B cell (primary cell): ENCODE measurements at places on chromosomes 2 and 18. TPM values are rescaled to one million over a fixed set of nuclear protein-coding genes. Genes with fewer than 3 reads are reported as not detected.

DNA sequence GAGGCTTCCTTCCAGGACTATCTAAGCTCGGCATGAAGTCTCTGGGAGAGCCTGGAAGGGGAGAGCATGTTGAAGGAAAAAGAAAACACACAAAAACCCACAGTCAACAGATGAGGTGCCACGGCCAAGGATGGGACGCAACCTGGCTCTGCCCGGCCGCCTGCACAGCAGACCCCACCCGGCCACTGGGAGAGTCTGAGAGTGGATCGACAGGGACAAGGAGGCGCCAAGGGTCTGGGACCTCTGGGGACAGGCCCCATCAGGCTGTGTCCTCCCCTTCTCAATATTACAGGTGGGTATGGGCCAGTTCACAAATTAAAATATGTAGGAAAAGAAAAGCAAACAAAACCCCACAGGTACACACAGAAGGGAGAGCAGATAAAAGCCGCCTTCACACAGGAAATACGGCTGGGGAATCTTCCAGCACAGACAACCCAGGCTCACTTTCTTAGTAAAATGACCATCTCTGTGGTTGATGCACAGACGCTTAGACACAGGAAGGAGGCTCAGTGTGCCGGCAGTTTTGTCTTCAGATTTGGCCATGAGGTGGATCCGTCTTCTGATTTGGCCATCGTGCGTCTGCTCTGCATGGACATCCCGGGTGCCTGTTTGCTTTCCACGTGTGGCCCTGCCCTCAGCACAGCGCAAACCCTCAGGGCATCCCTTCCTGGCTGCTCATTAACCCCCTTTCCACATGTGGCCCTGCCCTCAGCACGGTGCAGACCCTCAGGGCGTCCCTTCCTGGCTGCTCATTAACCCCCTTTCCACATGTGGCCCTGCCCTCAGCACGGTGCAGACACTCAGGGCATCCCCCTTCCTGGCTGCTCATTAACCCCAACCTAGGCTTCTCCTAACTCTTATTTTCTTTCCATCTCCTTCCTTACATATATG, 138.4 kb downstream of the EIPR1 start:
- no peaks in the 10 kb centered on the region for H3K27me3 ChIP-seq
- no peak for DNase-seq
- peak overlapping the region; percentile 48 for H3K27ac ChIP-seq
- no peak overlapping the region for H3K4me3 ChIP-seq
- H3K4me1 ChIP-seq, result peaks cover 34% of the 10 kb centered on the region
- no peaks in the 10 kb centered on the region for H3K36me3 ChIP-seq

Gene APOB
- not detected in 2 replicates for polyA plus RNA-seq

Gene FTCDNL1
- polyA plus RNA-seq, result 0.55 and 1.7 TPM in 2 replicates

DNA sequence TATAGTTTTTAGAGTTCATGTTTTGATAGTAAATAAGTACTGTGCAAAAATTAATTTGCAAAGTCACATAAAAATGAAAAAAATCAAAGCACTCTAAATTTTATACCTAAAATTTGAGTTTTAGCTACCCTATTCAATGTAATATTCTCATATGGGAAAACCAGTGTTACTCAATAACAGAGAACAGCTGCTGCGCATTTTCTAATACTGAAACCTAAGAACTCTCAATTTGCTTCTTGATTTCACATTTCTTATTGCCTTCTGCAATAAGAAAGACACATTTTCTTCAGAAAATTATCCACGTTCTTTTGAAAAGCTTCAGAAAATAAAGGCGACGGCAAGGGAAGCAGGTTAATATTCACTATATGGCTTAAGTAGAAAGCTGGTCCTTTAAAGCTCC, 199.1 kb upstream of the CCDC150 start:
- no peak overlapping the region for H3K4me3 ChIP-seq
- DNase-seq, result no peak
- H3K4me1 ChIP-seq, result no peaks in the 10 kb centered on the region
- H3K27me3 ChIP-seq, result no peaks in the 10 kb centered on the region

DNA sequence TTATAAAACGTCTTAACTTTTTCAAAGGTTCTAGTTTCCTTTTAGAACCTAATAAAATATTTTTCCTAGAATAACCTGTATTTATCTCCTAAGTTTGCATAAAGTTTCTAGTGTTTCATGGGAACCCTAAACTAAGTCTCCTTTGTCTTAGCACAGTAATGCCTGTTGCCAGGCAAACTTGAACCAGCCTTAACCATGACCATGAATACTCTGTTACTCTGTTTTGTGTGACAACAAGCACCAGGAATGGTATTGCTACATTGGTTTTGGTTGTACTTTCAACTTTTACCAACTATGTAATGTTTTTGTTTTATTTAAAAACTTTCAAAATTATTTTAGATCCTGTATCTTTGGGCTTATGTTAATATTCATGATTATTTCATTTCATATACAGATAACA, 137.6 kb downstream of the CERS6 start:
- no peak overlapping the region for H3K4me3 ChIP-seq
- H3K36me3 ChIP-seq, result no peaks in the 10 kb centered on the region
- no peak for DNase-seq

DNA sequence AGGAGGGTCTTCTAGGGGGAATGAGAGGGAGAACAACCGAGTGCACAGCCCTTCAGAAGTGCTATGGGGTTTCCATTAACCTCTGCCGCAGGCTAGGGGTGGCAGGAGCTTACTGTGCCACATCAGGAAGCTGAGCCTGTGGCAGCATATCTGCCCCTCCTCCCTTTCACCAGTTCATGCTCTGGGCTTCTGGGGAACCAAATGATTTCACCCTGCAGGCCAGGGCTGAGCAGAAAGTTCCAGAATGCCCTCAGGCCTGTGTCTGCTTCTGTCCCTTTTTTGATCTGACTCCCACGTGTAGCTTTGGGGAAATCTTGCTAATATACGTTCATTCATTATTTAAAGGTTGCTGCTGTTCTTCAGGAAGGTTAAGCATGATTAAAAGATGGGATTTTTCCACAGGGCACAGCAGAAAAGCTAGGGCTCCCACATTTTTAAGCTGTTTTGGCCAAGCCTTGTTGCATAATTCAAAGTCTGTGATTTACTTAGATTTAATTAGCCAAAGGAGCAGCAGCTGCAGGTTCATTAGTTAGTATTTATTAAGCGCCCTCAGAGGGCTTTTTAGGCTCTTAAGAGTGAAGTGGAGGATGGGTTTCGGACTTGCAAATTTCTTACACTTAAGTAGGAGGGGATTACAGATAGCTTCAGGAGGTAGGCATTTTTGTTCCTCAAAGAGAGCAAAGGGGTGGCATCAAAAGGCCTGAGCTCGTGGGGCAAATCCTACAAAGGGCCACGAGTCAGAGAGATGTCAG, 10.2 kb downstream of the TMEM247 start:
- H3K36me3 ChIP-seq, result no peaks in the 10 kb centered on the region
- peaks cover 15% of the 10 kb centered on the region for H3K4me1 ChIP-seq
- no peak for DNase-seq
- H3K27me3 ChIP-seq, result no peaks in the 10 kb centered on the region

DNA sequence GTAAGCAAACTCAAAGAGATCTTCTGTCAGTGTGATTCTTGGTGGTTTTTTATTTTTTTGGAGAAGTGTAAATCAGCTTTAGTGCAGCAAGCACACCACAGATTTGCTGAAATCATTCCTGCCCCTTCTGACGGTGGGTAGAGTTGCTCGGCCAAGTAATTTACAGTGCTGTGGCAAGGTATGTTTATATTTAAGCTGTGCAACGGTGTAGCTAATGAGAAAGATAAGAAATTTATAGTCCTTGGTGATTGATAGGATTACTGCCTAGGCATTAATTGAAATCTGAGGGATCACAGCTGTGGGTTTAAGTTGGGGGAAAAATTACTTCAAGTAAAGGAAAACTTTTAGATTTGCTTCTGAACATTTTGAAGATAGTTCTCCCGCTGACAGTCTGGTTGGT, 286.6 kb downstream of the AGAP1 start:
- no peak for DNase-seq
- H3K36me3 ChIP-seq, result no peaks in the 10 kb centered on the region
- no peaks in the 10 kb centered on the region for H3K4me1 ChIP-seq
- H3K4me3 ChIP-seq, result no peak overlapping the region

- no peaks in the 10 kb centered on the region for H3K4me1 ChIP-seq
- no peak for DNase-seq
- H3K36me3 ChIP-seq, result no peaks in the 10 kb centered on the region
- no peaks in the 10 kb centered on the region for H3K27me3 ChIP-seq
Observed at GRCh38 chr2:176818617-176819016, 394.0 kb upstream of the HNRNPA3 start.

Gene C2orf74
- 11.1 and 17.3 TPM in 2 replicates for polyA plus RNA-seq

DNA sequence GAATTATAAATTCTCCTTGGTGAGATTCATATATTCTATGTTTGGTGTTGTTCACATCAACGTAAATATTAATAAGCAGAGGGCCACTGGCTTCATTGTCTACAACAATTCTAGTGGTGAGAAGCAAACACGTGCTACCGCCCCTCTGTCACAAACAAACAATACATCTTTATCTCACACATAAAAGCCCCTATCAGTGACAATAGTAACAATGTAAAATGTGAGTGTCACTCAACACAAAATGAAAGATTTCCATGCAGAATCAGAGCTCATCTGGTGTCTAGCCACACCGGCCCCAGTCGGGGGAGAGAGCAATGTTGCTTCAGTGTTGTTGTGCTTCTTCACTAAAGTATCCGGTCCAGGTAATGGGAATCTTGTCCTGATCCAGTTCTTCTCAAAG, 932.6 kb downstream of the SOCS6 start:
- no peaks in the 10 kb centered on the region for H3K36me3 ChIP-seq
- DNase-seq, result no peak
- no peaks in the 10 kb centered on the region for H3K4me1 ChIP-seq

Gene TNFAIP6
- polyA plus RNA-seq, result not detected in 2 replicates

GRCh38 chr18:3162181-3162580, 57.6 kb downstream of the MYOM1 start:
- no peak overlapping the region for H3K4me3 ChIP-seq
- no peak for DNase-seq
- H3K27ac ChIP-seq, result no peak overlapping the region
- no peaks in the 10 kb centered on the region for H3K27me3 ChIP-seq
- H3K36me3 ChIP-seq, result no peaks in the 10 kb centered on the region
